ENCODE measurements at places on chromosomes 1 and 21.

DNA sequence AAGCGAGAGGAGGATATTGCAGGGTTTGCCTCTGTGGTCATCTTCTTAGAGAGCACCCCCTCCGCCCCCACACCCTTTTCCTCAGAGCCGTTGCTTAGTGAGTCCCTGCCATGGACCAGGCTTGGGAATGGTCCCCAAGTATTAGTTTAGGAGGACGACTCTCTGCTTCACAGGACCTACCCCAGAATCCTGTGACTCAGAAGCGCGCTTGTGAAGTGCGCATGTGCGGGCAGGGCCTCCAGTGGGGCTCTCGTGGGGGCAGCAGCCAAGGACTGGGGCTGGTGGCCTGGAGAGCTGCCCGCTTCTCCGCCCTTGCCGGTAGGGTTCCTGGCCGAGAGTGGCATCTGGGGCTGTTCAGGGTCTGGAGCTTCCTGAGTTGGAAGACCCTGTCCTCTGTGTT lies 37.3 kb upstream of the HMGN1 start:
- DNase-seq = peak; percentile 4

DNA sequence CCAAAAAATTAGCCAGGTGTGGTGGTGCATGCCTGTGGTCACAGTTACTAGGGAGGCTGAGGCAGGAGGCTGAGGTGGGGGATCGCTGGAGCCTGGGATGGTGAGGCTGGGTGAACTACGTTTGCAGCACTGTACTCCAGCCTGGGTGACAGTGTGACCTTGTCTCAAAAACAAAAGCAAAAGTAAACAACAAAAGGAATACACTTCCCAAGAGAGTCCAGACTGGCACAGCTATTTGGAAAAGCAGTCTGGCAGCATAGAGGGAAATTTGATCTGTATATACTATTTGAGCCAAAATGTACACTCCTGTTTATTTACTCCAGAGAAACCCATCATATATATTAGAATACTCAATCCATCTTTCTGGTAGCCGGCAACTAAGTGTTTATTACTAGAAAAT lies 107.0 kb upstream of the HMCN1 start:
- DNase-seq = no peak

DNA sequence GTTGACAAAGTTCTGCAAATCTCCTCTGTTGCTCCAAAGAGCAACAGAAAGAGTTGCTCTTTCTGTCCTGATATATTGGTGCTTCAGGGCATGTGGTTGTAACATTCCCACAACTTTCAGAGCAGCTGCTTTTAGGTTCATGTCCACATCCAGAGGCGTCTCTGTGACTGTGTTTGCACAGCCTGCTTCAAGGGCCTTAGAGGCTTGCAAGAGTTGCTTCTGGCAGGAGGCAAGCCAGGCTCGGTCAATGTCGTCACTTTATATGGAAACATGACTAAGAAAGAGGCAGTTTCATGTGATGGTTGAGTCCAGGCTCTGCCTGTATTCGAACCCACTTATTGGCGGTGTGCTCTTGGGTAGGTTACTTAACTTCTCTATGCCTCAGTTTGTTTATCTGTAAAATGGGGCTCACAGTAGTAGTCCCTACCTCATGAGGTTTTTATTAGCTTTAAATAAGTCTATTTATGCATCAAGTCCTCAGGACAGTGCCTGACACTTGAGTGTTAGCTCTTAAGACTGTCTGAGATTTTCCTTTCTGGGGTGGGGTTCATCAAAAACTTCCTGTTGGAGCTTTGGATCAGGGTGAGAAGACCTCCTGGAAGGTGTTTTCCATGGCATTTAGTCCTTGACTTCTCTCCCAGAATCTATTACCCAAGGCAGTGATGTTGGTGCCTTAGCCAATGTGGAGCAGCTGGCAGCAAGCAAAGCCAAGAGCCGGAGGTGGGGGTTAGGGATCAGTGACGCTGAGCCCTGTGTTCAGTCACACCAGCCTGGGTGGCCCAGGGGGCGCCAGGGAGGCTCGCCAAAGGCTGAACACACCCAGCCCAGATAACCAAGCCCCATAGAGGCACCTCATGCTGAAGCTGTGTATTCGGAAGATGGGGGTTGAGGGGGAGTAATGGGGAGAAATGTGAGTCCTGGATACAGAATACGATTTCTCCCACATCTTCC lies 18.9 kb downstream of the LHX4 start:
- no peak for DNase-seq

DNA sequence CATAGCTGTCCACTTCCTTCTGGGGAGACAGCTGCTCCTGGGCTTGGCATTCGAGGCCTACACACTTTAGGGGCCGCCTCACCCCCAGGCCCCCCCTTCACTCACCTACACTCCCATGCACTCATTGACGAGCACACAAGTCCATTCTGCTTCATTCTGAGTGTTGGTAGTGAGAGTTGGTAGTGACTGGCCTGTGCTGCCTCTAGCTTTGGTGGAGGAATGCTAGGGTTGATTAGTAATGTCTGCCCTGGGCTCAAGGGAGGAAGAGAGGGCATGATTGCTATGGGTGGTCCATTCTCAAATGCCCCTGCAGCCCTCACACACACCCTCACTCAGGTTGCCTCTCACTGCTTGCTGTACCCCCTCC lies 30.4 kb downstream of the TRIM11 start:
- no peak for DNase-seq

GRCh38 chr1:234108921-234109320 lies 204.4 kb downstream of the SLC35F3 start:
- DNase-seq = no peak

DNA sequence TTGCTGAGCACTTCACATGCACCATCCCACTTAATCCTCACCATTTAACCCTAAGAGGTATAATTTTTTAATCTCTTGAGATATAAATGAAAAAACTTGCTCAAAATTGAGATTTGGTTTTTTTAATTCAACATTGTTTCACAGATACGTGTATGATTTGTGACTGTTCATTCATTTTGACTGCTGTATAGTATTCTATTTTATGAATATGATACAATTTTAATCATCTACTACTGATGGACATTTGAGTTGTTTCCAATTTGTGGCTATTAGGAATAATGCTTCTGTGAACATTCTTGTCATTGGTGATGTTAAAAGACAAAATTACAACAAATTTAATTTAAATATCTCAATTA lies 617 bp upstream of the ZMYM6 start:
- DNase-seq = no peak

DNA sequence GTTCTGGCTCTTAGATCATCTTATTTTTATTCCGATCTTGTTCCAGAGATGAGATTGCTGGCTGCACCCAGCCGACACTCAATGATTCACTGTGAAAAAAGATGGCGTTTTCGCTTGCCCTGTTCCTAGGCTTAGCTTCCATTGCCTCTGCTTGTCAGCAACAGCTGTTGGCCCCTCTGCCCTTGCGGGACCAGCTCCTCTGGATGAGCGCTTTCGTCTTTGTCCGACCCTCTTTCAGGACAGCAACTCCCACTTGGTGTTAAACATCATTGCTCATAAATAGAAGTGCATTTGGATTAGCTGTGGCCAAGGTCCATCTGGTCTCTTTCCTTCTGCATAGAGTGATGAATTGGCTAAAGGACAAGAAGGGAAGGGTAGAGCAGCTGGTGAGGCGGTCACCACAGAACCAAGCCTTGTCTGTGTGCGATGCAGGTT lies 43.5 kb upstream of the SCCPDH start:
- DNase-seq = no peak

DNA sequence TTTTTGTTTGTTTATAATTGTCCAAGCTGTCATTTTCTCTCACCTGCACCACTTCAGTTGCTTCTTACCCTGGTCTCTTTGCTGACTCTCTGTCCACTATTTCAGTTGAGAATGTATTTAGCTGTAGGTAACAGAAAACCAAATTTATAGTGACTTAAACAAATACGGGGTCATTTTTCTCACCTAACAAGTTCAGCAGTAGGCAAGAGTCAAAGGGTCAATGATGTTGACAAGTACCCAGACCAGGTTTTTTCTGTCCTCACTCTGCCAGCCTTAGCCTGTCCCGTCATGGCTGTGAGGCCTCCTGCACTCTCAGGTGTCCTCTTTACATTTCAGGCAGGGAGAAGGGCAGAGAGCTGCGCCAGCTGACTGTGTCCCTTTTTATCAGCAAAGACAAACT lies 11.8 kb downstream of the RIIAD1 start:
- no peak for DNase-seq

GRCh38 chr1:172515927-172516326 lies 17.0 kb upstream of the SUCO start:
- DNase-seq = no peak

- DNase-seq = no peak
These were observed 68.9 kb upstream of the RAB3GAP2 start for GRCh38 chr1:220341126-220341525.

DNA sequence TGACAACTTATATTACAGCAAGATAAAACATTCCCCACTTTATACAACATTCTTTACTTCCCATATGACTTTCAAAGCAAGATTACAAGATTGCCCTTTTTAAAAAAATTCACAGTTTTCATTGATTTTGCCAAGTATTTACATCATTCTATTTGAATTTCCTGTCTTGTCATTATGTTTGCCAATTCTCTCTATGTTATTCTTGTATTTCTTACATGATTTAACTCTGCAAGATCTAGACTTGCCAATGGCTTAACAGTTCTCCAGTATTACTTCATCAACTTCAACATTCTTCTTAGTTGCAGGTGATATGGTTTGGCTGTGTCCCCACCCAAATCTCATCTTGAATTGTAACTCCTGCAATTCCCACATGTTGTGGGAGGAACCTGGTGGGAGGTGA lies 31.6 kb downstream of the FMO4 start:
- DNase-seq = no peak

GRCh38 chr1:108345776-108346531 lies 102.1 kb upstream of the NBPF4 start:
- DNase-seq = no peak

GRCh38 chr21:44024257-44024656 lies 12.1 kb downstream of the TRAPPC10 start:
- DNase-seq = no peak

DNA sequence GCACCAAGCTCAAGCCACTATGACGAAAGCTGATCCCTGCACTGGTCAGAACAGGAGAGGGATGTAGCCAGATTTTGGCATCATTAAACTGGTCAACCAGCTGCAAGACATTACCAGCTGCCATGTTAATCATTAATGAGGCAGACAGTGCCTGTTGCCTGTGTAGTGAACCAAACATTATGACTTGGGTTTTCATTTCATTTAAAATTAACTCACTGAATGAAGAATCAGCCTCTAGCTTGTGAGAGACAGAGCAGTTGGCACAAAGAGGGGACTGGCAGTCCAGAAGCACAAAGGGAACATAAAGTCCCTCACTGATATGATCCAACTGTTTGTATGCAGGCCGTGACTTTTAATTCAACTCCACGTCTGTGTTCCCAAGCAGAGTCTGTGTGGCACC lies 318.9 kb downstream of the SEC16B start:
- DNase-seq = no peak

- no peak for DNase-seq
These were observed 10.2 kb downstream of the ERG start for GRCh38 chr21:38487901-38488639.

- no peak for DNase-seq
These were observed 485 bp downstream of the EFNA1 start for GRCh38 chr1:155127967-155128754.

DNA sequence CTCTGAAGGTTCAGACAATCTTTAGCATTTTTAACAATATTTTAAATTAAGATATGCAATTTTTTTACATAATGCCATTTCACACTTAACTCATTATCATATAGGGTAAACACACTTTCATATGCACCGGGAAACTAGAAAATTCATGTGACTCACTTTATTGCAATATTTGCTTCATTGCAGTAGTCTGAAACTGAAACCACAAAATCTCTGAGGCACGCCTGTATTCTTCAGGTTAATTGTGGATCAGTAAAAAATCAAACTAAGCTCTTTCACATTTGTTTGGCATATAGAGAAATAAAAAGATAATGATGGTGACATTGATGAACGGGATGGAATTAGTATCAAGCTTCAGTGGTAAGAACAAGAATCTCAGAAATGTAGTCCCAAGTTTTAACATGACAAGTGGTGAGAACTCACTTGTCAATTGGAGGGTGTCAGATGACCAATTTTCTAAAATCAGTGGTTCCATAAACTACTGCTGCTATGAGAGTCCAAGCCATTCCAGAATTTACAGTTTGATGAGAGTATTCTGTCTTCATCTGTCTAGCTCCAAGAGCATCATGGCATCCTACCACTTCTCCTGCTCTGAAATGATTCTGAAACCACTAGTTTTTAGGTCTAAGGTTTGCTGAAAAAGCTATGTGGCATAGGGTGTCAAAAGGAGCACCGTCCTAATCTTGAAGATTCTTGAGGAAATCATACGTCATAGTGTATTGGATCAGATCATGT lies 281.0 kb downstream of the PTPRC start:
- no peak for DNase-seq

DNA sequence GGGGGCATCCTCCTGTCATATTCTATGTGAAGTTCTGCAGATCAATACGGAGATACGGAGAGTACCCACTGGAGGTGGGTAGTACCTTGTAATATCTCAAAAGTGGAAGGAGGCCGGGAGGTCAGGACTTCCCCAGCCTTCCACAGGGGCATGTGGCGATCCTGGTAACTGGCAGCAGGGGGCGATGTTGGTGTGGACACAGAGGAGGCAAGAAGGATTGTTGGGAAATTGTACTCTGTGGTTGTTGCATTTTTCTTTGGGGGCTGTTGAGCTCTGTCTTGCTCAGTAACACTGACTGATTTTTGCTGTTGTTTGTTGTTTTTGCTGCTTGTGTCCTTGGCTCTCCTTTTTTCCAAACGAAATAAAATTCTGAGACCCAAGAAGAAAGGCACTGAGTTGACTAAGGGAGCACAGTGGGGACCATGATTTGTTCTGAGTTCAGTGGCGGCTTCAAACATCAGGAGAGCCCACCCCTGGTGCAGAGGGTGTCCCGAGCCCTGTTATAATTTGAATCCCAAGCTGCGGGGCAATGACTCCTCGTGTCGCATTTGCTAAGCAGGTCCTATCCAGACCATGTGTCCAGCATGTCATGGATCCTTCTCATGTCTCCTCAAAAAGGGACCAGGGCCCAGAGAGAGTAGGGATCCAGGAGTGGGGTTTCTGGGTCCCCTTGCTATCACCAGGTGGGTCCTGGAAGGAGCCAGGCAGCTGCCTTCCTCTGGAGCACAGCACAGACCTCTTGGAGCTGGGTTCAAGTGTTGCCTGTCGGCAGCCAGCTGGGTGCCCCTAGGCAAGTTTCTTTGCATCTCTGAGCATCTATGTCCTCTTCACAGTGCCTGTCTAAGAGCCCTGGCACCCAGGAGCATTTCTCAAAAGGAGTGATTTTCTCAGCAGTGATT lies 22.8 kb downstream of the LHX4 start:
- peak; percentile 14 for DNase-seq

GRCh38 chr1:121471523-121471922 lies 286.7 kb downstream of the SRGAP2C start:
- no peak for DNase-seq

GRCh38 chr1:235225299-235225698 lies 64.2 kb upstream of the RBM34 start:
- DNase-seq = no peak

- no peak for DNase-seq
These were observed 291.7 kb downstream of the PAPPA2 start for GRCh38 chr1:176754676-176755075.

DNA sequence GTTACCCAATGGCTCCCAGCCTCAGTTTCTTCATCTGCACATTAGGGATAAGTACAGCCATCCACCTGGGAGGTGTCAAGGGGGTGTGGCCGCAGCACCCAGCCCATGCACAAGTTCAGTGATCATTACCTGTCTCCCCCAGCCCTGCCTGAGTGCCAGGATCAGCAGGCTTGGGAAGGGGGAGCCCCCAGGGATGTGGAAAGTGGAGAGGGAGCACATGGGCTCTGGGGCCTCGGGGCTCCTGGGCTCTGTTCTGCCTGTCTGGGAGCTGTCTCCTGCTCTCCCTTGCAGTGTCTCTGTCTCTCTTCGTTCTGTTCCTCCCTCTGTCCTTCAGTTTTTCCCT lies 10.8 kb upstream of the PADI1 start:
- no peak for DNase-seq

Data from effector CD8-positive, alpha-beta T cell (primary cell).